ENCODE measurements at places on chromosomes 1 and 21.

DNA sequence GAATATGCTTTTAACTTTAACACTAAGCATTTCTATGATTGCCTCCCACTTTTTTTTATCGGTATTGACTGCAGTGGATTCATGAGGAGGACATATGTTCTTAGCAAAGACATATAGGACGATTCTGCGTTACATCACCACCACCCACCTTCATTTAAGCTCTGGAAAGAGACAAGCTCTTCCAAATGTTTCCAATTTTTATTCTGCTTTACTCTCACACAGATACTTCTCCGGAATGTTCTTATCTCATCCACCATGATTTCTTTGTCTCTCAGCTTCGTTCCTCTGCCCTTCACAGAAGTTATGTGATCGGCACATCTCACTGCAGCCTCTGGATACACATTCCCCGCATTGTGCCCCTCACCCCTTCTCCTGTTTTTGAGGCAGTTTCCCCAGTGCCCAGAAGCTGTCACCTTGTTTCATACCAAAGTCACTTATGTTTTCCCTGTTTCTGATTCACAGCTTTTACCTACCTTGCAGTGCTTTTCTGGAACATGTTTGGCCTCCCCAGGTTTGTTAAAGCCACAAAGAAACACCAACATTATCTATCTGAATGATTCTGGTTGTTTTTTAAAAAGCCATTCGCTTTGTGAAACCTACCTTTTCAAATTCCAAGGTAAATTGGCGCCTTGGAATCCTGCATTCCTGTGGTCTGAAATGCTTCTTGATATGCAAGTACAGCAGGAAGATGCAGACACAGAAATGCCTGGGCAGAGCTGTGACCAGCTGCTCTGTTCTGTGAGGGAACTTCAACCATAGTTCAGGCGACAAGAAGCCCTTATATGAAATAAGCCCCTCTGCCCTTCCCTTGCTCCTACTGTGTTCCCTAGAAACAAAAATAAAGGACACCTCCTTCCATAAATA is 1020.2 kb downstream of the TTLL7 start:
- no peak for DNase-seq

DNA sequence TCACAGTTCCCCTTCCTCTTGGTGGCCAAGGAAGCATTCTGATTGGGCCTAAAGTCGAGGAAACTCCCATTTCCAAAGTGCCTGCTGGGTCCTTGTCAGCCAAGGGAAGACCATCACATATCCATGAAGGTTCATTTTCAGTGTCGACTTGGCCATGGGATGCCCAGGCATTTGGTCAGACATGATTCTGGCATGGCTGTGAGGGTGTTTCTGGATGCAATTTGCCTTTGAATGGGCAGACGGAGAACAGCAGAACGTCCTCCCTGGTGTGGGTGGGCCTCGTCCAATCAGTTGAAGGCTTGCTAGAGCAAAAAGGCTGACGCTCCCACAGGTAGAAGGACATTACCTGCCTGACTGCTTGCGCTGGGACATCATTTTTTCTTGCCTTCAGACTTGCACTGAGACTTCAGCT is 48.3 kb upstream of the LBR start:
- DNase-seq = no peak

- no peak for DNase-seq
Observed at GRCh38 chr1:9059891-9060744, 9.3 kb downstream of the SLC2A5 start.

DNA sequence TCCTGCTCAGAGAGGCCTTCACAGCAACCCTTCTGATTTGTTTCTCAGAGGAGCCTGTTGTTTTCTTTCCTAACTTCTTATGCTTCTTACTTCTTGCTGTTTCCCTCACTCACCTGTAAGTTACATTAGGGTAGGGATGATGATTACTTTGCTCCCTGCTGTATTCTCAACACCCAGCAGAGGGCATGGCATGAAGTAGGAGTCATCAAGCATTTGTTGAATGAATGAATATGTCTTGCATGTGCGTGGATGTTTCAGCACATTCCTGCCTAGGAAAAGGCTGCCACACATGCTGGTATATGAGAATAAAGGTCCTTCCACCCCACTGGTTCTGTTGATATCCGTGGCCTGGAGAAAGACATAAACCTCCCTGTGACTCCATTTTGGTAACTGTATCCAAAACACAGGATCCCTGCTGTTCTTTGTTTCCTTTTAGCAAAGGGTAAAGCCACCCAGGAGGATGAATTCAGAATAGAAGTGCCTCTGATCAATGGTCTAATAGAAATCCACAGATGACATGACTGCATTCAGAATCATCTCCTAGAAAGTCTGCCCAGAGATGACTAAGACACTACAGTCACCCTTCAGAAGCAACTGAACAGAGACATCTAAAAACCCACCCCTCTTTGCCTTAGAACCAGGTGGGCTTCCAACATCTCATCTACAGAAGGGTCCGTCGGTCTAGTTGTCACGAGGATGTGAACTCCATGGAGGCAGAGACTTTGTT is 168.8 kb downstream of the ZSCAN20 start:
- DNase-seq = no peak

GRCh38 chr1:198056255-198056654 is 100.5 kb upstream of the NEK7 start:
- DNase-seq = no peak

Data from colonic mucosa (tissue), 4 donors.